Umbilical cord (tissue), 2 donors: ENCODE measurements at places on chromosomes 13 and 19. TPM values are rescaled to one million over a fixed set of nuclear protein-coding genes. Genes with fewer than 3 reads are reported as not detected.
A peak's percentile ranks its signal among the peaks of the same experiment; 100 is the strongest.

The ZNF562 gene
- total RNA-seq: 35.9 TPM

- DNase-seq: no peak
Observed at GRCh38 chr19:55312621-55313512, 12.3 kb downstream of the TMEM150B start.

DNA sequence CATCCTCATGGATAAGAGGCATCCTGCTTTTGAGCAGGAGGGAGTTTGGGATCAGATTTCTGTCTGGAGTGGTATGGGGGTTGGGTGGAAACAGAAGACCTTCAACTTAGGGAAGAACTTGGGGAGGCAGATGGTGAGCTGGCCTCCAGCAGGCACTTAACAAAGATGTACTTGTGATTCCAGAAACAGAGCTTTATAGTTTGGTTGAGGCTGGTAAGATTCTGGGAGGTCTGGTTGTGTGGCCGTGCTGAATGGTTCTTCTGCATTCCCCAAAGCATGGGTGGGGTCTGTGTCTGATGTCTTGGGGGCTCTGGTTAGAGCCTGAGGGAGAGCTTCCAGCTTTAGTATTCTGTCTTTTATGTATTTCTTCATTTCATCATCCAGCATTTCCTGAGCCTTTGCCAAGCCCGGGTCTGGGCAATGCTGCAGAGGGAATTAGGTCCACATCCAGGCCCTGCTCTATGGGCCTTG is 4.8 kb downstream of the MEGF8 start:
- DNase-seq: peak; percentile 86

- DNase-seq: no peak
Observed at GRCh38 chr13:36456577-36456976, 24.3 kb downstream of the CCNA1 start.

GRCh38 chr13:72174549-72174948 is 307.5 kb upstream of the DACH1 start:
- DNase-seq: peak; percentile 31

DNA sequence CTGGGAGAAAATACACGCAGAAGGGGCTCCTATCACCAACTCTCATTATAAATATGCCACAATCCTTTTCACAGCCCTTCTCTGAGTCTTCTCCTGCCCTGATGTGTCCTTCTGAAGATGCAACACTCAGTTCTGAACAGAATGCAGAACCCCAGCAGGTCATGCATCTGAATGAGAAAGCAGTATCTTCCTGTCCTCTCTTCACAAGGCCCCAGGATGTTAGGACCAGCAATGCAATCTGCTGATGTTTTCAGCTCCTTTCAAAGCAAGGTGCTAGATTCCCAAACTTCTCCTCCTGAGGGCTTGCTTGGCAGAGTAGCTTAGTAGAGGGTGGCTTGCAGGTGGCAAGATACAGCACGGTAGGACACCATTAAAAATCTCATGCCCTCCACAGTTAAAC is 22.3 kb upstream of the DOCK9 start:
- no peak for DNase-seq
